ENCODE measurements at places on chromosomes 11 and 22.

DNA sequence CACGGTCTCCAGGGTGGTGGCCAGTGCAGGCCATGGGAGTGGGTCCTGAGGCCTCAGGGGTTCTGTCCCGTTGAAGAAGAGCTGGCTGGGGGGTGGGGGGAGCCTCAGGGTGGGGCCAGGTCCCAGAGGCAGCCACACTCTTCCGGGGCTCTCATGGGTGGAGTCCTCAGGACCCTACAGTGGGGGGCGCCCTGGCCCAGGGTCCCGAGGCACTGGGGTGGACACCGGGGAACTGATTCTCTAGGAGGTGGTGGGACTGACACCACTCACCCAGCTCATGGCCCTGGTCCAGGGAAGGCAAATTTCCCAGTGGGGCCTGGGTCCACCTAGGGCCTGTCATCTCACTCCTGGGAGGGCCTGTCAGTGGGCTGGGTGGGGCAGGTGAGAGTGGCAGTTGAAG lies 12.8 kb downstream of the GGT5 start:
- DNase-seq, result no peak

DNA sequence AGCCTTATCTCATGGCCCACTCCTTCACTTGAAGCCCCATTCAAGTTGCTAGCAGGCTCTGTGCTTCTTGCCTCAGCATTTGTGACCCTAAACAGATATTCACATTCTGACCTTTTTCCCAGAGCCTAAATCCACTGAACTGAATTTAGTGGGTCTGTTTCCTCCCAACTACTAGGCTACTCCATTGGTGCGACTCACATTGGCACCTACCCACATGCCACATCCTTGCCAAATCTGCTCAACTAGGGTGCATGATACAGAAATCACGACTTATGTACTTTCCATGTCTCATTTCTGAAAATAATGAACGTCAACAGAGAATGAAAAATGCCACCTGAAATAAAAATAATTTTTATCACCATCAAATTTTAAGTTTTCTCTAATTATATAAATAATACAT lies 8.4 kb upstream of the MMP12 start:
- no peak for DNase-seq

GRCh38 chr11:79375818-79376550 lies 64.8 kb downstream of the TENM4 start:
- no peak for DNase-seq

- DNase-seq, result no peak
Measured at GRCh38 chr11:101582236-101582988, 1.4 kb downstream of the TRPC6 start.

DNA sequence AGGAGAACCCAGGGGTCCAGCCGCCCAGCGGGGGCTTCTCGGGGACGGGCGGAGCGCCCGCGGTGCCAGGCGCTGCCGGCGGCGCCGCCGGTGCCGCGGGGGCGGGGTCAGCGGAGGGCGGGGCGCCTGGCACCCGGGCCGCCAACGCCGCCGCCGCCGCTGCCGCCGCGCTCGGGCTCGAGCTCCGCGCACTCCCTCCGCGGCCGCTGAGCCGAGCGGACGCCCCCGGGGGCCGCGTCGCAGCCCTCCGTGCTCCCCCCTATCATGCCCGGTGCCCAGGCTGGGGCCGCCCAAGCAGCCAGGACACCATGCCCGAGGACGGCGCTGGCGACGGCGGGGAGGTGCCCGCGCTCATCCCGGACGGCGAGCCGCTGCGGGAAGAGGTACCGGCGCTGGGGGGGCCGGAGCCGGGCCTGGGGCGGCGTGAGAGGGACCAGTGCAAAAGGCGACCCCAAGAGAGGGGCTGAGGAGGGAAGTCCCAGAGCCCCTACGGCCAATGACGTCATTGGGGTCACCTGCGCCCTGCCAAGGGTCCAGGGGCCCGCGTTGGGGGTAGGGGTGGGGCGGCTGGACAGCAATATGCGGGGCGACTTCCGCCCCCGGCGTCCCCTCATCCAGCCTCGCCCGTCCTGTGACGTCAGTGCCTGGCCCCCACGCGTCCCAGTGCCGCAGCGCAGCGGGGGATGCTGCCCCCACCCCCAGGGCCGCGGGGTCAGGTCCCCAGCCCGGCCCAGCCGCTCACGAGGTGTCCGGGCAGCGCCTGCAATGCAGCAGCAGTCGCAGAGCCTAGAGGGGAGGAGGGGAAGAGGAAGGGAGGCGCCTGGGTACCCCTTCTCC lies at the start of gene TMEM151A:
Gene TMEM151A (plus strand): TSS at position 189 of the 837 bp plus-strand sequence. CDS start 120 bp downstream, at position 309.
- DNase-seq, result peak; percentile 50

GRCh38 chr11:95284057-95285052 lies 53.4 kb upstream of the SESN3 start:
- no peak for DNase-seq
